ENCODE measurements at places on chromosomes 3 and 15.

- no peak for DNase-seq
Observed at GRCh38 chr3:41169023-41169422, 30.3 kb upstream of the CTNNB1 start.

DNA sequence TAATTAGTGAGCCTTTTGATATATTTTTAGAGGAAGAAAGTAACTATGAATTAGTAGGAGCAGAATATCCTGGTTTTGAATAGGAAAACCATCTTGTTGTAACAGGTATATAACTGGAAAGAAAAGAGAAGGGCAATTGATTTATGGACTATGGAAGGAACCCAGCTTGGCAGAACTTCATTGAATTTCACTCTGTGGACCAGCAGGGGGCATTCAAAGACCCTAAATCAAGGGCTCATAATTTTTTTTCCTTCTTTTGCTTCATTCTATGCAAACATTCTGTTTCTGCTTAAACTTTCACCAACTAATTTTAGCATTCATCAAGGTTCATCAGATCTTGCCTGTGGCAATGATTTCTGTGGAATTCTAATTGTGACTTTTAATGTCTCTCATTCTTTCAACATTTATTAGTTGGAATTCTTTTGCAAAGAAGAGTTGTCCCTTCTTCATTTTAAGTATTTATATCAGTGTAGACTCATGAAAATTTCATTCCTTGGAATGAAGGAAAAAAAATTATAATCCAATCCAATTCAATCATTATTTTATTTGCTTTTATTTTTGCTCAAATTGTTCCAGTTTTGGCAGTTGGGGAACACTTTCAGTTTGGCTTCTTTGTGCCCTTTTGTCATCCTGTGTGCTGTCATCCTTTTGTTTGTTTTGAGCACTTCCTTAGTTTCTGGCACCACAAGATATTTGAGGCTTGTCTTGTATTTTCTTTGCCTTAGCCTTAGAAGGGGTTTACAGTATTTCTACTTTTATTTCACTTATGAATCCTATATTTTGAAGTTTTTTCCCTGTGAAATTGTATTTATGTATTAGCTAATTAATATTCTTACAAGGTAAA lies 30.4 kb downstream of the NXPE3 start:
- no peak for DNase-seq

- no peak for DNase-seq
Observed at GRCh38 chr3:188617988-188618701, 464.2 kb downstream of the LPP start.

DNA sequence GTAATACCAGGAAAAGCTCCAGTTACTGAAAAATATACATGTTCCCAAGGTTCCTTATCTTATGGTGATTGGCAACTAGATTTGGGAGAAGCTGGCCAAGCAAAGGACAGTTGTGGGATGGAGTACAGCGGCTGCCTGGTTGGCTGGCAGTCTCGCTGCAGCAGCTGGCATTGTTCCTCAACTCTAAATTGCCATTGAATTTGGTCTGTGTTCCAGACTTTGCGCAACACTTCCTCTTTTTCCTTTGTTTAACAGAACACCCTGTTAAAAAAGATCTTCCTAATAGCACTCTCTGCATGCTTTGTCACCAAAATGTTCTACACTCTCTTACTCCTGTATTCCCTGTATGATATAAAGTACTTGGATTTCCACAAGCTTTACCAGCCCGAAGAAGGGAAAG lies 420.6 kb upstream of the RBMS3 start:
- DNase-seq, result no peak

DNA sequence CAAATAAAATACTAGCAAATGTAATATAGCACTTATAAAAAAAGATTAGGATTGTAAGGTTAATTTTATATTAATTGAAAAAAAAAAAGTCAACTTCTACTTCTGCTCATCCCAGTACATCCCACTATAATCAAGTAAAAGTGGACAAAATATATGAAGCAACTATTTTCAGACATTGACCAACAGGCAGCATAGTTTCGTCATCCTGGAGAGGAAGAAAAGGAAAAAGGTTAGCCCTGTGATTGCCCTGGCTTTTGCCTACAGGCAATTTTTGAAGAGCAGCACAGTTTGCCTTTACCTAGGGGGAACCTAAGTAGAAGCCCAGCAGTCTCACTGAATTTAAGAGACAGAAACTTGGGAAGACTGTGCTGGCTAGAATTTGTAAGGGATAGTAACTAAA lies 52.2 kb upstream of the ACTC1 start:
- no peak for DNase-seq

DNA sequence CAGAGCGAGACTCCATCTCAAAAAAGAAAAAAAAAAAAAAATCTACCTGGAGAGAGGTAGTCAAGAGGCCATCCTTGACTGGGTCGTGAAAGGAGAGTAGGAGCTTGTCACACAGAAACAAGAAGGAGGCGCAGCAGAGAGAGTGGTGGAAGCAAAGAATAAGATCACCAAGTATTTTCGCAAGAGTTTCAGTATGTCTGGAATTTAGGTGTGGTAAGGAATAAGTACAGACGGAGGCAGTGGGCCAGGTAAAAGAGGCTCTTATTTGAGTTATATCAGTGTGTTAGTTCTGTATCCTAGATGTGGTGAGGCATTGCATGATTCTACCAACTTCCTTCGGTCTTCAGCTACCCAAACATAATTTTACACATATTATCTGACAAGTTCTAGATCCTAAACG lies 14.6 kb upstream of the ATP10A start:
- no peak for DNase-seq

Measured in cerebellar nuclear complex (tissue), 1 donor.